GM23338 (cell line): ENCODE measurements at places on chromosomes 7 and 10.

DNA sequence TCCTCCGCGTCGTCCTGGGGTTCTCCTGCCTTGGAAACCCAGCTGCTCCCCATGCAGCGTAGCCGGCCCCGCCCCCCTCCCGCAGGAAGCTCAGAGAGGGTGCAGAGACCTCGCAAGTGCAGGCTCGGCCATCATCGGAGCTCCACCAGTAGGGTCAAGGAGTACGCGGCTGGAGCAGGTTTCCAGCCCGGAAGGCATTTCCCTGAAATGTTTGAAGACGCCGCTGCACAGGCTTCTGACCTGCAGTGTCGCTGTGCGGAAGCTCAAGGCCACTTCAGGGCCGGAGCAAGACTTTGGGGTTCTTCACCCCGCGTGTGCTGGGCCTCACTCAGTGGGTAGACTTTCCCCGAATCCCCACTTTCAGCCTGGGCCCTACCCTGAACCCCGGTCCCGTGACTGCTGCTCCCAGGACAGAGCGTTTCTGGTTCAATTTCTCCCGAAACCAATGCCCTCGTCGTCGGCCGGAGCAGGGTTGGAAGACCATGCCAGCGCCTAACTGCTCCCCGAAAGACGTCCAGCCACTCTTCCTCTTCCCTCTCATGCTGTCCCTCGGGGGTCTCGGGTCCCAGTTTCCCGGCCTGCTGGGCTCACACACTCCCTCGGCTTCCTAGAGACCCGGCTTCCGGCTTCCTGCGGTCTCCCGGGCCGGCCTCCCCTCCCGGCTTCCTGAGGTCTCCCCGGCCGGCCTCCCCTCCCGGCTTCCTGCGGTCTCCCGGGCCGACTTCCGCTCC lies 52.1 kb downstream of the INSIG1 start:
- DNase-seq, result peak; percentile 68

- no peak for DNase-seq
Measured at GRCh38 chr7:1646957-1647891, 22.9 kb upstream of the ELFN1 start.

GRCh38 chr10:10865303-10865702 lies 152.4 kb upstream of the CELF2 start:
- no peak for DNase-seq

GRCh38 chr10:492836-493235 lies 196.6 kb downstream of the DIP2C start:
- DNase-seq, result no peak

GRCh38 chr7:504221-505111 lies 15.2 kb downstream of the PDGFA start:
- DNase-seq, result no peak

- no peak for DNase-seq
Measured at GRCh38 chr7:94053532-94053931, 49.4 kb upstream of the BET1 start.

DNA sequence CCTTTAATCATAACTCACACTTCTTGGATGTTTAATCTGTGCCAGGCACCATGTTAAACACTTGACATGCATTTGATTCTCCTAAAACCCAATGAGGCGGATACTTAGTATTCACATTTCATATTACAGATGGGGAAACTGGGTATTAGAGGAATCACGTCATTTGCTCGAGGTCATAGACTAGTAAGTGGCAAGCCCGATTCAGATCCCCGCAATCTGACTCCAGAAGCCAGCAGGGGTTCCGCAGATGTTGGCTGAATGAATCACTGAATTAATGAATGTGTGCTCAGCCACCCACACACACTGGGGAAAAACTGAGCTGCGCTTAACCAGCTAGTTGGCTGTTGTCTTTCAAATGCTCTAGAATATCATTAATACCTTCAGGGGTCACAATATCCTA lies 22.5 kb upstream of the ENO4 start:
- no peak for DNase-seq

DNA sequence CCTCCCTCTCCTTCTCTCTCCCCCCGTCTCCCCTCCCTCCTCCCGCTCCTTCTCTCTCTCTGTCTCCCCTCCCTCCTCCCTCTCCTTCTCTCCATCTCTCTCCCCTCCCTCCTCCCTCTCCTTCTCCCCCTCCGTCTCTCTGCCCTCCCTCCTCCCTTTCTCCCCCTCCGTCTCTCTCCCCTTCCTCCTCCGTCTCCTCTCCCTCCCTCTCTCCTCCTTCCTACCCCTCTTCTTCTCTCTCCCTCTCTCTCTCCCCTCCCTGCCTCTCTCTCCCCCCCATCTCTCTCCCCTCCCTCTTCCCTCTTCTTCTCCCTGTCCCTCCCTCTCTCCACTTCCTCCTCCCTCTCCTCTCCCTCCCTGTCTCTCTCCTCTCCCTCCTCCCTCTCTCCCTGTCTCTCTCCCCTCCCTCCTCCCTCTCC lies 32.2 kb downstream of the AP5Z1 start:
- DNase-seq, result no peak

DNA sequence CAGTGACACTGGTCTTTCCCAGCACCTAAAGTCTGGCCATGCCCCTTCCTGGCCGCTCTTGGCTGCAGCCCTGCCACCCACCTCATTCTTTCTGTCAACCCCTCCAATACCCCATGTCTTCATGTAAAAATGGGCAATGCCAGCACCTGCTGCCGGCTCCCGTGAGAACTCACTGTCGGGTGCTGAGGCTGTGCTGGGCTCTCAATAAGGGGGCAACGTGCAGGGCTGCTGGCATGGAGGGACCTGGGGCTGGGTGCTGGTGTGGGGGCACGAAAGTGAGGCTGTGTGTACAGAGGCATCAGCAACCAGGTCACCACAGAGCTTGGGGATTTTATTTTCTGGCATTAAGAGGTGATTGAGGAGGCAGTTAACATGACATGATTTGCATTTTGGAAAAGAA lies 65.3 kb downstream of the ALOX5 start:
- no peak for DNase-seq

GRCh38 chr7:94529516-94529915 lies 19.9 kb downstream of the CASD1 start:
- no peak for DNase-seq

- no peak for DNase-seq
Measured at GRCh38 chr7:101739775-101740398, 77.5 kb upstream of the CUX1 start.

DNA sequence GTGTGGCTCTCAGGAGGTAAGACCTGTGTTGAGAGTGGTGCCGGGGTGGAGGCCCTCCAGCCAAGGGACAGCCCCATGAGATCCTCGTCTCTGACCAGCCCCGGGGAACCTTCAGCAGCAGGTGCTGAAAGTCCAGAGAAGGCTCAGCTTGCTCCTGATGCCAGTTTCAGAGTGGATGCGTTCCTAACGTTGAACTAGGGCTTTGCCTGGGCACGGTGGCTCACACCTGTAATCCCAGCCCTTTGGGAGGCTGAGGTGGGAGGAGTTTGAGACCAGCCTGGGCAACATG lies 45.7 kb downstream of the BAIAP2L1 start:
- no peak for DNase-seq

- DNase-seq, result no peak
Measured at GRCh38 chr10:1782841-1783240, 45.5 kb upstream of the ADARB2 start.

- no peak for DNase-seq
Measured at GRCh38 chr7:33893377-33893776, 12.0 kb upstream of the BMPER start.

- DNase-seq, result no peak
Measured at GRCh38 chr7:118079369-118079768, 104.6 kb upstream of the LSM8 start.

DNA sequence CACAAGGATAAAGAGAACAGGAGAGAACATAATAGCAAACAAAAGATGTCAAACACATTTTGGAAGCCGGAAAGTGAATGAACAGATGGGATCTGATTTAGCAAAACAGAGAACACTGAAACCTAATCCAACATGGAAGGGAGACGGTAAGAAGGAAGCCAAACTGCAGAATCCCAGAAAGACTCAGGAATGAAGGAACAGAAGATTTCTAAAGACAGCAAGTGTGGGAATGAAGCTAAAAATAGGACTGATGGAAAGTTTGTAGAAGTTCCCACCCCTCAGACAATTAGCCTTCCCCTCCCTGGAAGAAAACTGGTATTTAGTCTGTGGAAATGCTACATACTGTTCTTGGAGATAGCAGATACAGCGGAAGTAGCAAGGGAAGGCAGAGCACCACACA lies 40.8 kb downstream of the SLC16A12 start:
- no peak for DNase-seq

DNA sequence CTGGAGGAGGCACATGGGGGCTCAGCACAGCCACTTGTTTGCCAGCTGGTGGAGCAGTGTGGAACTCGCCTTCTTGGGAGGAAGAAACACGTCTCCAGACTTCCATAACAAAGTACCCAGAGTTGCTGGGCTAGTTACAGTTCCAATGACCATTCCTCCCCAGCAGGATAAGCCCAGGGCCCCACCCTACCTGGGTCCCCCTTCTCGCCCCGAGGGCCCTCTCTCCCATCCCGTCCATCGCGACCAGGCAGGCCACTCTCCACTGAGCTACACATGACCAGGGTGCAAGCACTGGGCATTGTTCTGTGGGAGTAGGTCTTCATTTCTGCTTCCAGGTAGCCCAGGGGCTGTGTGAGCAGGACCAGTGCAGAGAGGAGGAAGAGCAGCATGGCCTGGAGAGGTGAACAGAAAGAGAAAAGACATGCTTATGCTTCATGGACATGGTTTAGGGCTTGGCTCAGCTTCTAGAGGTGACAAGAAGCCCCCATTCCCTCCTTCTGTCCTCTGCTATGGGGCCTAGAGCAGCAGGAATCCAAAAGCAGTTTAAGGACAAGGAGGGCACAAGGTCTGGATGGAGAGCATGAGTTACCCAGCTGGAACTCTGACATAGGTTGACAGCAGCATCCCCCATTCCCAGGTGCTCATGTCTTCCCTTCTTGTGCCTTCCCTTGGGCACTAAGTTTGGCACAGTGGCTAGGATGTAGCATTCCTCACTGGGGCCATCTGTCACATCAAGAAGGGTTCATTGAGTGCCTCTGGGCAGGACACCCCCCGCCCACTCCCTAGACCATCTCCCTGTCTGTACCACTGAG lies 2.4 kb downstream of the SFTPD start:
- DNase-seq, result no peak

DNA sequence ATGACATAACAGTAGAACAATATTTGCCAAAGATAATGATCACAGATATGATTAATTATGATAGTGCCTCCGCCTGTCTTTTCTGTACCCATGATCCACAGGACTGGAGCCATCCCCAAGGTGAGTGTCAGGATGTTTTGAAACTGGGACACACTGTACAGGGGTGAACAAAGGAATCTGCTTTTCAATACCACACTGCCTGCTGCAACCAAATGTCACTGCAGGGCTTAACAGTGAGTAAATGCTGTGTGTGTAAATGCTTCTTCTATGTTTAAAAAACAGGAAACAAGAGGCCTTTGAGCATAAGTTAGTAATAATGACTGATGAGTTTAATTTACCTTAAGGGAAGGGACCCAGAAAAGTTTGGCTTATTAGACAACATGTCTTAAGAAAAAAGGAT lies 65.2 kb downstream of the HBP1 start:
- DNase-seq, result no peak

DNA sequence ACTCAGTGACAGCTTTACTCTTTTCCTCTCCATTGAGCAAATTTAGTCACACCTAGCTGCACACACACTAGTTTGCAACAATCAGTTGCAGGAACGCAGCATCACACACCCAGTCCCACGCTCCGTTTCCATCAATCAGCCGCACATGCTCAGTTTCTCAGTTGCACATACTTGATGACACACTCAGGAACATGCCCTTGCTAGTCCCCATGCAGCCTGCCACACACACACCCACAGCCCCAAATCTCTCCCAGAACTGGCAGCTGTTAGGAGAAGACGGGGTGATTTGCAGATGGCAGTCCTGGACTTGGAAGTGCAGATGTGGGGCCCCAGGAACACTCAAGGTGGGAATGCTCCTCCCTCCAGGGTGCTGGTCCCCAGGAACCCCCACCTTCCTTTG lies 7.7 kb downstream of the LBX1 start:
- no peak for DNase-seq

- DNase-seq, result peak; percentile 15
Measured at GRCh38 chr10:8852546-8852945, 798.1 kb downstream of the GATA3 start.

DNA sequence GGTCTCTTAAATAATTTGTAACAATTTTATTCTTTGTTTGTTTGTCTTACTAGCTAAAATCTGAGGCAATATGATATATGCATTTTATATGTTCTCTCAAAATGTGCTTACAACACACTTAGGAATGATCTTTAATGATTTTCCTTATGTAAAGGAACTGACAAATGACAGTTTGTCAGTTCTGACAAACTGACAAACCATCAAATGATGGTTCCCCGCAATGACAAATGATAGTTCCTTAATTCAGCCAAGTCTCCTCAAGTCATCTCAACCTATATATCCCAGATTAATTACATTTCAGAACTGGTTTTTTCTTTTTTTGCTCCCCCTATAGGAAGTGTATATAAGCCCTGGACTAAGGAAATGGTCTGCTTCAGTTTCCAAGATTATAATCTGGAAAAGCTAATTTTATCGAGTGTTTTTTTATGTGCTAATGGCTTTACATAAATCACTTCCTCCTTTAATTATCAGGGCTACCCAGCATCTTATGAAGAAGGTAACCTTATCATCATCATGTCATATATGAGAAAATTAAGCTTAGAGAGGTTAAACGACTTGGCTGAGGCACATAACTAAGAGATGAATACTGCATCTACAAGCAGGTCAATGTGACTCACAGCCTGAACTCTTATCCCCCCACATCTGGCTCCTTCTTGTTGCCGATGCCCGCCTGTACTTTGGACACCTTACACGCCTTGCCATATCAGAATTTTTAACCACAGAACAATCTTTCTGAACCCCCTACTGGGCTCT lies 75.1 kb downstream of the RELN start:
- DNase-seq, result no peak

DNA sequence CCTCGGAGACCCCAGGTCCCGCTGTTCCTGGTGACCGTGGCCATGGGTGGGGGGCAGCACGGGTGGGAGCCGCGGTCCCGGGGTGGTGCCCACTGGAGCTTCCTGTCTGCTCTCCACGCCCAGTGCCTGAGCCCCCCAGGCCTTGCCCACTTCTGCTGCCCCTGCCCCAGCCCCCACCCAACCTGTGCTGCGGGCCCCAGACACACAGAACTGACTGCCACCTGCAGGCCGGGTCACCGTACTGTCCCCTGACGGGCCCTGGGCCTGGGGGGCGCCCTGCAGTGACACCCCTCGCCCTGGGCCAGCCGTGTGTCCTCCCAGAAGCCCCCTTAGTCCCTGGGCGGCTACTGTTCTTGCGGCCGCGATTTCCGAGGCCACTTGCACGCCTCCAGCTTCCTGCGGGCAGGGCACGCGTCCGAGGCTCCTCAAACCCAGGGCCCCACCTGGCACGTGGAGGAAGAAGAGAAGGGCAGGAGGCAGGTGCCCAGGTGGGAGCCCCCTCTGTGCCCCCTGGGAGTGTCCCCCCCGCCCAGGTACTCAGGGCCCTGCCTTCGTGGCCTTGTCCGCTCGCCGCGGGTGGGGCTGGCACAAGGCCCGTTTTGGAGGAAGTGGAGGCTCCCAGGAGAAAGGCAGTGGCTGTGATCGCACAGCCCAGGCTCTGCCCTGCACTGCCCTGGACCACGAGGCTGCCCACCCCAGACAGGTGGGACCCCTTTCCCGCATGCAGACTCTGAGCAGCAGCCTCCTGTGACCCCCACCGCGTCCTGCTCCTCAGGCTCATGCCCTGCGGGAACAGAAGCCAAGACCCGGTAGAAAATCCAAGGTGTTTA lies 10.4 kb downstream of the TMEM184A start:
- no peak for DNase-seq

GRCh38 chr10:129844216-129844766 lies 119.8 kb downstream of the EBF3 start:
- no peak for DNase-seq
